ENCODE measurements at places on chromosomes 16 and 17.

DNA sequence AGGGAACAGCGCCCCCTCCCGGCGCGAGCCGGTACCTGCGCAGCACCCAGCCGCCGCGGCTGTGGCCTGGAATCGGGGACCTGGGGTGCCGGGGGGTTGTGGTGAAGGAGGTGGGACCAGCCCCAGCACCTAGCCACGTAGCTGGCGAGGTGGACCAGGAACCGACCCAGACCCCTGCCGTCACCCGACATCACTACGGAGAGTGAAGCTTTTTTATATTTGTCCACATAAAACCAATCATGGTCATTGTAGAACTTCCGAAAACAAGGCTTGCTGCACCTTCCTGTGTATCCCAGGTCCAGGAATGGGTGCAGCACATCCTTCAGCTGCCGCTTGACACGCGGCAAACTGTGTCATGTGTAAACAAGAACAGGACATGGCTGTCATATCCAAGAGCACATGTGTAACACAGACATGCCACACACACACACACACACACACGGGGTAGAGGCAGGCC is 1.3 kb downstream of the HBQ1 start:
- DNase-seq, result peak; percentile 91

DNA sequence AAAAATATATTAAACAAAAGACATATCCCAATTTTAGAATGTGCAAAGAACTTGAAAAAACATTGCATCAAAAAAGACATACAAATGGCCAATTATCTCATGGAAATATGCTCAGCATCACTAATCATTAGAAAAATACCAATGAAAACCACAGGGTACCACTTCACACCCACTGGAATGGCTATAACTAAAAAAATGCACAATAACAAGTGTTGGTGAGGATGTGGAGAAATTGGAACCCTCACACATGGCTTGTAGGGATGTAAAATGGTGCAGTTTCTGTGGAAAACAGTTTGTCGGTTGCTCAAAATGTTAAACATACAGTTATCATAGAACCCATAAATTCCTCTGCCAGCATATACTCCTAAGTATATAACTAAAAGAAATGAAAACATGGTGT is 796 bp upstream of the PSMB6 start:
- DNase-seq, result no peak

DNA sequence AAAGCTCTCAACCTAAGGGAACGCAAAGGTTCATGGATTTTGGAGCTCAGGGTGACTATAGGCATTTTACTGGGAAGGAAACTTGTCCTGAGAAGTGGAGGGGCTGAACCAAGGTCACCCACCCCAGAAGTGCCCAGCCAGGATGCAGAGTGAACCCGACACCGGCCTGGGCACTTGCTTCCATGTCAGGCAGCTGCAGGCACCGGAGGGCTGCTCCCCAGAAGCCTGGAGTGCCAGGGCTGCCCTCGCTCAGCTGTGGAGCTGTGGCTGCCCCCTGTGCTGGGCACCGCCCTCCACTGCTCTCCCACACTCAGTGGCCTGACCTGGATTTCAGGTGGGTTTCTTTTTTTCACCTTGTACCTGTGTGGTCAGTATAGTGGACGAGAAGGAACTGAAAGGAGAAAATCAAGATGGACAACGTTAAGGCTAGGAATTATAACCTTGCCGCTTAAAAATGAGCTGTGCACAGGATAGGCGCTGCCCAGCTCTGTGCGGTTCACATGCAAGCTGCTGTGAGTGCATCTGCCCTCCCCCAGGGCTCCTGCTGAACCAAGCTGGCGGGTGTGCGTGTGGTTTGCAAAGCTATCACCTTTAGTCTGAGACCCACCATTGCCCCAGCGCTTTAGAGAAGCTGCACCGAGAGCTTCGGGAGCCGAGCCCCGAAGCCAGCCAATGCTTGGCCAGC is 2.2 kb downstream of the MAPK8IP3 start:
- no peak for DNase-seq

DNA sequence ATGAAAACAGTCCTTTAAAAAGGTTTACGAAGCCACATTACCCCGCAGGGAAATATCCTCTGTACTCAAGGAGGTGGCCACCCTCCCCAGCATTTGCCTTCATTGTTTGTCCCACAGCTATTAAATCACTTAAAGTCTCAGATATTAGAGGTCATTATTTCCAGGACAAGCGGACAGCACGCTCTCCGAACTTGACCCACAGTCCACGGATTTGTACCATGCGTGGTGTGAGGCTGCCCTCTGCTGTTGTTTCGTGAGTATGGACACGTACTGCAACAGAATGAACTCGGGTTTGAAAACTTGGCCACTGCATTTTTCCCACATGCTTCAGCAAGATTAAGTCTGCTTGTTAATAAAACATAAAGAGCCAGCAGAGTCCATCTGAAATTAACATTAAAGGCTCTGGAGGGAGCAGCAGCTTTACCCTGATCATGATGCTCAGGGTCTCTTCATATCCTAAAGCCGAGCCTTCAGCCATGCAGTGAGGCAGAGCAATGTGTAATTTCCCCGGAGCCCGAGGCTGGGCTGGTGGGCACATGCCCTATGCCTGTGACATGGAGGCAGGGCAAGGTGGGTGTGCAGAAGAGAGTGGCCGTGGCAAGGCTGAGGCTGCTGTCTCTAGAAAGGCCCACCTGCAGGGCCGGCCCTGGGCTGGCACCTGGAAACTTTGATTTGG is 19.7 kb downstream of the MEAK7 start:
- DNase-seq, result peak; percentile 53

DNA sequence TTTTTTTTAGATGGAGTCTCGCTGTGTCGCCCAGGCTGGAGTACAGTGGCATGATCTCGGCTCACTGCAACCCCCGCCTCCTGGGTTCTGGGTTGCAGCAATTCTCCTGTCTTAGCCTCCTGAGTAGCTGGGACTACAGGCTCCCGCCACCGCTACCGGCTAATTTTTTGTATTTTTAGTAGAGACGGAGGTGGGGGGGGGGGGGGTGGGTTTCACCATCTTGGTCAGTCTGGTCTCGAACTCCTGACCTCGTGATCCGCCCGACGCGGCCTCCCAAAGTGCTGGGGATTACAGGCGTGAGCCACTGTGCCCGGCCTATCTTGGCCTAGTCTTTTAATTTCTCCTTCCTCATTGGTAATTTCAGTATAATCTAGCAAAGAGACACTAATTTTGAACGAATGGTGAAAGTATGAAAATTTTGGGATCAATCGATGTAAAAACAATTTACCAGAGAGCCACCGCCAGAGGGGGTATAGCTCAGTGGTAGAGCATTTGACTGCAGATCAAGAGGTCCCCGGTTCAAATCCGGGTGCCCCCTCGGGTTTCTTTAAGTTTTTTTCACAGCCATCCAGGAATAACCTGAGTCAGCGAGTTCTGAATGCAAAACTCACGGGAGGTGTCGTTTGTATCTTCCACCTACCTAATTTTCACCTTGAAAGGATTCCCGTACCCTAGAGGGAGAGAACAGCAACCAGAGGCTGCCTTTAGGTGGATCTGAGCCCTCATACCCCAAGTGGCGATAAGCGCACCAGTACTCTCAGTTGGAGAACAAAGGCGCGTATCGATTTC is 2.5 kb upstream of the LASP1 start:
- DNase-seq, result peak; percentile 66

DNA sequence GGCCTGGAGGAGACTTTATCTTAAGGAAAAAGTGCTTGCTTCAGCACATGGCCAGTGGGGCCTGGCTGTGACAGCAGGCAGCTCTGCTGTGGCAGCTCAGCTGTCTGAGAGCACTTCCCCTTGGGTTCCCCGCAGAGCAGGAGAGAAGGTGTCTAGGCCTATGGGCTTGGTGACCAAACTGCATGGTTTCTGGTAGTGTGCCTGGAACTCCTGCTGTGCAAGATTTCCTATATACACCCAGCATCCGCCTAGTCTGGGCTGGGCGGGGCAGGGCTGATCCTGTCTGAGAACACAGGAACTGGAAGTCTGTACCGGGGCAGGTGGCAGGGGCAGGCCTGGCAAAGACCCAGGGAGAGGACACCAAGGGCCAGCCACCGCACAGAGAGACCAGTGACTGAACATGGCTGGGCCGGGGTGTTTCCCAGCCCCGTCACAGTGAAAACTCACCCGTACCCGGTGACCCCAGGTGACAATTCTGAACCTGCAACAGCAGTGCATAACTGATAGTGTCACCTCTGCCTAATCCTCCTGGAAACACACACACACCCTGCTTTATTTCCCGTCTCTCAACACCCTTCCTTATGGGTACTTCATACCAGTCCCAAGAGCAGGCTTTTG is 39.3 kb downstream of the CHD9 start:
- no peak for DNase-seq

DNA sequence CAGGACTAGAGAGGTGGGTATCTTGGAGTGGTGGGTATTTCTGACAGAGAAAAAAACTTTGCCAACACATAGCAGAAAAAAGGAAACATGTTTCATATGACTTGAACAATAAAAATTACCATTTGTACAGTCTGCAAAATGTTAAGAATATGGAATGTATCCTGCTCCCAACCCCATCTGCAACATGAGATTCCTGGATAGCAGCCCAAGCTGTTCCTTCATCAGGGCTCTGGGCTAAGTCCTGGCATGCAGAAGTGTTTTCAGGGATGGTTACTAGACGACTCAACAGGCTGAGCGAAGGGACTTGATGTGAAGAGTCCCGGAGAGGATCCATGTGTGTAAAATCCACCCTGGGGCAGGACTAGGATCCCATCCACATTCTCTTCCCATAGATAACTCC is 121.0 kb upstream of the IRX3 start:
- no peak for DNase-seq

DNA sequence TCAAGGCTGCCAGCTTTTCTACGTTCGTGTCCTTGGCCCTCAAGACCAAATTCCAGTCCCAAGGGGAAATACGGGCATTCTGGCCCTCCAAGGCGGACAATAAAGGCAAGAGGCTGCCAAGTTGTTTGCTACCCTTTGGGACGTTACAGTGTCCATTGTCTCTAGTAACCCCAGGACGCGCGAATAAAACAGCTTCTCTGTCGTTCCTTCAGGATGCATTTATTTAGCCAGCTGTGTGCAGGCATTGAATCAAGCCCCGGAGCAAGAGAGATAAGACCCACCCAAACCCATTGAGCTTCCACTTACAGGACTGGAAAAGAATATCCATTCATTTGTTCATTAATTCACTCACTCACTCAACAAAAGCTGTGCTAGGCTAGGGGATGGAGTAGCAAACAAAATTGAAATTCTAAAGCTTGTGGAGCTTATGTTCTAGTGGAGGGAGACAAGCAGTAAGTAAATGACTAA is 656 bp downstream of the MRPL58 start:
- DNase-seq, result no peak

DNA sequence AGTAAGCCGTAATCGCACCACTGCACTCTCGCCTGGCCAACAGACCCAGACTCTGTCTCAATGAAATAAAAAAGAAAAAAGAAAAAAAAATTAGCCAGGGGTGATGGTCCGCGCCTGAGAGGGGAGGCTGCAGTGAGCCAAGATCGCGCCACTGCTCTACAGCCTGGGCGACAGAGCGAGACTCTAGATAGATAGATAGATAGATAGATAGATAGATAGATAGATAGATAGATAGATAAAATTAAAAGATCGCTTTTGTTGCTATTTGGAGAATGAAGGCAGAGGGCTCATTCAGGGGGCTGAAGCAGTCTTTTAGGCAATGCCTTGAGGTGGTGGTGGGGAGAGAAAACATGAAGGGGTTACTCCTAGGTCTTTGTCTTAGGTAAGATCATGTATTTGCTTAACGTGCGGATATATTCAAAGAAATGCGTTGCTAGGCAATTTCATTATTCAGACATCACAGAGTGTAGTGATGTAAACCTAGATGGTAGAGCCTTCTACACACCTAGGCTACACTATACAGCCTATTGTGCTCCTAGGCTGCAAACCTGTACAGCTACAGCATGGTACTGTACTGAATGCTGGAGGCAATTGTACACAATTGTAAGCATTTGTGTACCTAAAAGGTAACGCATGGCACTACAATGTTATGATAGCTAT is 4.3 kb upstream of the HES7 start:
- DNase-seq, result no peak

DNA sequence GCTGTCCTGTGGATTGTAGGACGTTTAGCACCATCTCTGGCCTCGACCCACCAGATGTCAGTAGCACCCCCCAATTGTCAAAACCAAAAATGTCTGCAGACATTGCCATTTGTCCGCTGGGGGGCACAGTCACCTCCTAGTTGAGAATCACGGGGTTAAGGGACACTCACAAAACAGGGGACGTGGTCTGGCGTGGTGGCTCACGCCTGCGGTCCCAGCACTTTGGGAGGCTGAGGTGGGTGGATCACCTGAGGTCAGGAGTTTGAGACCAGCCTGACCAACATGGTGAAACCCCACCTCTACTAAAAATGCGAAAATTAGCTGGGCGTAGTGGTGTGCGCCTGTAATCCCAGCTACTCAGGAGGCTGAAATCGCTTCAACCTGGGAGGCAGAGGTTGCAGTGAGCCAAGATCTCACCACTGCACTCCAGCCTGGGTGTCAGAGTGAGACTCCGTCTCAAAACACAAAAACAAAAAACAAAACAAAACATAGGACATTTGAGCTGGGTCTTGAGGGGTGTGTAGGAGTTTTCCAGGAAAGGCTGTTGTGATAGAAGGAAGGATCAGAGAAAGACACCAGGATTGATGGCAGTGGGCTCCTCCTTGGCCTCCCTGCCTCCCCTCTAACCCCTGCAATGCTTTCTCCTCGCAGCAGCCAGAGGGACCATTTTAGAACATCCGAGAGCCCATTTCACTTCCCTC is 171.8 kb upstream of the GSE1 start:
- DNase-seq, result no peak

Data from posterior cingulate gyrus (tissue), 11 donors.